ENCODE measurements at places on chromosomes 12 and 14.

GRCh38 chr12:6093764-6094163, 30.7 kb downstream of the VWF start:
- no peak for DNase-seq

- no peak for DNase-seq
Measured at GRCh38 chr12:104747330-104747729, 210.8 kb downstream of the SLC41A2 start.

DNA sequence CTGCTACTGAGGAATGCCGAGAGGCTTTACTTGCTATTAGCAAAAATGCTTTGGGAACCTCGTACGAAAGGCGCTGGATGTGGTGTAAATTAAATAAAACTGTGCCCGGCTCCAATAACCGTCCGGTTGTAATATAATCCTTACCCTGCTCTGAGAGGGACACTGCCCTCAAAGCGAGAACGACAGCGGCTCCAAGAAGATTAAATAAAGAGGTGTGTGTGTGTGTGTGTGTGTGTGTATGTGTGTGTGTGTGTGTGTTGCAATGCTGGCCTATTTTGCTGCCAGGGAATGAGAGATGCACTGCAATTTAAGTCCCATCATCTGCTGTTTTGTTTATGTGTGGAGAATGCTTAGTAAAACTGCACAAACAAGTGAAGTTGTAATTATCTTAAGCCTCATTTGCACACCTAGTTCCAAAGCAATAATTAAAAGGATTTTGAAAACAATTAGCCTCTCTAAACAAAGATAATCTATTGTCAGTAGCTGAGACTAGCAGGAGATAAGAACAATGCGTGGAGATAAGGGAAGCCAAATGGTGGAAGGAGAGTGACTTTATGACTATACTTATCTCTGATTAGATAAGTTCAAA, 1.2 kb upstream of the SIX1 start:
- DNase-seq = no peak

DNA sequence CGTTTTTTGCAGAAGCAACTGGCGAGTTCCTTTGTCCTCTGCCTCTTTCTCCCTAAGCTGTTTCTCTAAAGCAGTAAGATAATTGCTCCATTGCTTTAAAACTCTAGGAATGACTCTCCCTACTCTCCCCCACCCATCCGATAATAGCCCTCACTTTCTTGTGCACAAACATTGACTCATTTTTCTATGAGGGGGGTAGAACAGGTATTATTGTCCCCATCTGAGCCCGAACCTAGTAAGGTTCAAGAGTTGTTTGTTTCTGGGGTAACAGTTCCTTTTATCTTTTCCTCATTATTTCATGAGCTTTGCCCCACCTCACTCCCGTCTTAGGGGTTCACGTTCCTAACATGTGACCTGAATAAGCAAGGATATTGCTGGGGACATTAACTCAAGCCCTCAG, 190.6 kb downstream of the EMP1 start:
- DNase-seq = no peak

GRCh38 chr14:91911474-91912032, 35.9 kb downstream of the FBLN5 start:
- peak; percentile 30 for DNase-seq

DNA sequence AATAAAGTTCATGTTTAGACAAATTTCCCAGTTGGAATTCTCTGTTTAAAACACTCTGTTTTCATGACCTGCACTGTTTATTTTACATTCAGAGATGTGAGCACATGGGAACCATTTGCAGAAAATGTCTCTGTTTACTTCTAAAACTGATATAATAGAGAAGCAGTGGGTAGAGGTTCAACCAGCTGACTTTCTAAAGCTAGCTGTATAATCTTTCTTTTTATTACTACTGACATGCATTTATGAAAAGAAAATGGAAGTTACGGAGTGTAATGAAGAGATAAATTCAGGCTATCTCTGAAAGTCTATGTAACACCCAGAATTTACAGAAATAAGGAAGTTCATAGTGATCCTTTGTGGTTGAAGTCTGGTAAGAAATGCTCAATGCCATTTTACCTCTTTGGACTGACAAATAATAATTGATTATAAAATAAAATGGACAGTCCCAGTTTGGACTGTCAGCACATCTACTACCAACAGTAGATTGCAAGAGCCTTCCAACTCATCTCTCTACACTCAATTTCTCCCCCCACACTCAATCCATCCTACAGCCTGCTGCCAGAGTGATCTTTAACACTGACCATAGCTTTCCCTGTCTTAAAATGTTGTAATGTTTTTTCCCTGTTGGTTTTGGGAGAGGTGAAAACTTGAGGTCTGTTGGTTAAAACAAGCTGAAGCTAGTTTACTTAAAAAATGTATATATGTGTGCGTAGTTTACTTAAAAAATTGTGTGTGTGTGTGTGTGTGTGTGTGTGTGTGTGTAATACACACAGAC, 137.4 kb downstream of the AEBP2 start:
- DNase-seq = no peak

DNA sequence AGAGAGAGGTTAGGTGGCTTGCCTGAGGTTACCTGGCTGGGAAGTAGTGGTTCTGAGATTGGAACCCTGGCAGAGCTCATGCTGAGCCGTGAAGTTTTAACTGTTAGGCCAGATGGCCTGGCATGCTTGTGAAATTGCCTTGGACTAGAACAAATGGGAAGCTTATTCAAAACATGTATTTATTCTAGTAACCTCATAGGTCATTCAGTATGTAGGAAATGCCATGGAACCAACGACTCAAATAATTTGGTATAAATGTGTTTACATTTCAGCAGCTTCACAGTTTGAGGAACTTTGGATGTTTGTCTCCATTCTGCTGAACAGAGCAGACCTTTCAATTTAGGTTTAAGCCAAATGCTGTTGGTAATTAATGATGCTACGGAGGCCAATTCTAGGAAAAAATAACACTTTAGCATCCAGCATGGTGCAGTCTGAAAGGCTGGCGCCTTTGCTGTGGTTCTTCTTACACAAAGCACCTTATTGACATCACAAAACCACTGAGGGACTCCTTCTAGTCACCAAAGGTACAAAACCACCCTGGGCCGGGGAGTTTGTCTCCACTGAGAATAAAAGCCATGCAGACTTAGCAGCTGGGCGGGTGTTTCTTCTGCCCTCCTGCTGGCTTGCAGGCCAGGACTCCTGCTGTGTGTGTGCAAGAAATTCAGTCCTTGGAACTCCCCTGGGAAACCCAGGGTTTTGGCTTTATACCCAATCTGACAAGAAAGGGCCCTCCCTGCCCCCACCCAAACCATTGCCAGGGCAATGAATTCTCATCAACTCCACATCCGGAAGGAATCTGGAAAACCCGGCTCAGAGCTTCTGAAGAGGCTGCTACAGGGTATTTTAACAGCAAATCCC, 64.2 kb downstream of the ELK3 start:
- peak; percentile 38 for DNase-seq

- no peak for DNase-seq
Measured at GRCh38 chr12:123200414-123200813, 32.5 kb downstream of the MPHOSPH9 start.

DNA sequence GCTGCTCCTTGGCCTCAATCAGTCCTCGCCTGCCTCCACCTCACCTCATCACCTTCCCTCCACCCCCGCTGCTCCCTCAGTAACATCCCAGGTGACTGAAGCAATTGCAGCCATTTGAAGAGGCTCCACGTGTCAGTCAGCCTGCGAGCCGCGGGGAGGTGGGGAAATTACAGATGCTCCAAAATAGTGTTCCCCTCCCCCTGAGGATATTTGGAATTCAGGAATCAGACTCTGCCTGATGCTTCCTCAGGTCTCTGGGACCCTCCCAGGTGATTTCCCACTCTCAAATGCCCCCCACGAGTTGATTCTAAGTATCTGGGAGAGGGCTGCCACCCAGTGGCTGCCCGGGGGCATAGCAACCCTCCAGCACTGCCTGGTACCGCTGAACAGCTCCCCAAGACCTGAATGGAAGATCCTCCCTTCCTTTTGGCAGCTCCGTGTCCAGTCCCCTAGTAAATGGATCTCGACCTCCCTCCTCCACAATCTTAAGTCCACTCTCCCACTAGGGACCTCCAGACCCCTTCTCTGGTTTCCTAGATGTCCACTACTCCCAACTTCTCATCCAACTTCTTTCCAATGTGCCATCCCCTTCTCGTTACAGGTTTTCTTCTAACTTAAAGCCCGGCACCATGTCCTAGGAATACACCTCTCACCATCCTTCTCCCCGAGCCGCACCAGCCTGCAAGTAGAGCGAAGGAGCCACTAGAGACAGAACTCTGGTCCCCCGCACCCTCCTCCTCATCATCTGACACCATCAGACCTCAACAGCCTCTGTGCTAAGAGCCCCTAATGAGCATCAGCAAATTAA, 1.4 kb upstream of the ASIC1 start:
- DNase-seq = peak; percentile 53

- DNase-seq = no peak
Measured at GRCh38 chr14:104633276-104634137, 28.9 kb upstream of the TMEM179 start.
